ENCODE measurements at places on chromosomes 2 and 18.

DNA sequence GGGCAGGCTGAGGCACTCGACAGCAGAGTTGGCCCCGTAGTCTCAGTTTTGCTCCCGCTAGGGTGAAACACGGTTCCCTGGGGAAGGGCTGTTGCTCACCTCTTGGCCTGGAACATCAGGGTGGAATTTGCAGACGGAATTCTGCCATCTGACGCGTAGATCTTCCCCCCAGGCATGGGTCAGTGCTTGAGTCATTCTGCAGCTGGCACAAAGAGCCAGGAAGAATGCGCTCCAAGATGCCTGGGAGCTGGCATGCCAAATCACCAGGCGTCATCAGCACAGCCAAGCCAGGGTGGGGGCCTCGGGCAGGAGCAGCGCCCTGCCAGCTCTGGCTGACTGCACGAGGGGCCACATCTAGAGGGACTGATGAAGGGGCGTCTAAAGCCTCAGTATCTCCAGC is 42.7 kb downstream of the ODC1 start:
- DNase-seq, result no peak

DNA sequence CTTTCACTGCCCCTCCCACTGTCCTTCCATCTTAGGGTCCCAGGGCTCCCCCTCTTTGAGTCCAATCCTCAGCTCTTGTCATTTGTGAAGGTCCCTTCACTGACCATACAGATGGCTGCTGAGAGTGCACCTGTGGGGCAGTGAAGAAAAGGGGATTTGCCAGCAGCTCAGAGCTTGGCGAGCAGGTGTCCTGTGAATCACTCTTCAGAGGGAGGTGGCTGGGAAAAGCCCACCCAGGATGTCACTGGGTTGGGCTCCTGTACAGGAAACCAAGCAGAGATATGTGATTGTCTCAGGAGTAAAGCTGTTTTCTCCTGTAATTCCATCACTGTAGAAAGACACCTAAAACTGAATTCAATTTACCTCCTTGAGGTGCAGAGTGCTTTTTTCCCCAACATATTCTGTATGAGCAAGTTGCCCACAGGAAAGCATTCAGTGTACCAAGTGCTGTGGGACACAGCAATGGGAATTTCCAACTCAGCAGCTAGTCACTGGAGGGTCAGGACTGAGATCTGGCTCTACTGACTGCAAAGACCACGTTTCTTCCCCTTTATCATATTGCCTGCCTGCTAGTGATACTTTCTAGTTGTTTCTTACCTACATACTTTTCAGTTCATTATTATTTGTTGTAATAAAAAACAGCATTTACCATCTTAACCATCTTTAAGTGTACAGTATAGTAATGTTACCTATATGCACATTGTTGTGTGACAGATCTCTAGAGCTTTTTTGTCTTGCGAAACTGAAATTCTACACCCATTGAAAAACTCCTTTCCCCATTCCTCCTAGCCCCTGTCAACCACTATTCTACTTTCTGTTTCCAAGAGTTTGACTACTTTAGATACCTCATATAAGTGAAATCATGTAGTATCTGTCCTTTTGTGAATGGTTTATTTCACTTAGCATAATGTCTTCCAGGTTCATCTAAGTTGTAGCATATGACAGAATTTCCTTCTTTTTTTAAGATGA is 239.1 kb downstream of the TSN start:
- DNase-seq, result no peak

DNA sequence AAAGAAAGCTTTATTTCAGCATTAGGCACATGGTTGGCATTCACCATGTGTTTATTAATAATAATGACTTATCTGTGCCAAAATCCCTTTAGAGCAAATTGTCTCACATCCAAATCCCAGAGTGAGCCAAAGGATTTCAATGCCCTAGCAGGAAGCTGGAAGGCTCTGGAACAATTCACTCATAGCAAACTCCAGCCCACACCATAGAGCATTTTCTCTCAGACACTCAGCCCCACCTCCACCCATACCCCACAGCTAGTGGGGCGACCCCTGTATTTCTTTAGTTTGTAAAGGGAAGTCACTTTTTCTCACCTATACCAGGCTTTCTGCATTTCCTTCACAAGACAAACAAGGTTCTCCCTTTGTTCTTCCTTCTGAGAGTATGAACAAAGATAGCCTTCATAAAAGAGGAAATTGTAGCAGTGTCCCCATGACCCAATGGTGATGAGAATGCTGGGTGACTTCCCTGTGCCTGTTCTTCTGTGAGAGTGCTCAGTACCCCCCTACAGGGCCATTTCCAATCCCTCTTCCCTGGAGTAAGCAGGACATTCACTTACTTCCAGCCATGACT is 100.1 kb upstream of the APCDD1 start:
- DNase-seq, result no peak

DNA sequence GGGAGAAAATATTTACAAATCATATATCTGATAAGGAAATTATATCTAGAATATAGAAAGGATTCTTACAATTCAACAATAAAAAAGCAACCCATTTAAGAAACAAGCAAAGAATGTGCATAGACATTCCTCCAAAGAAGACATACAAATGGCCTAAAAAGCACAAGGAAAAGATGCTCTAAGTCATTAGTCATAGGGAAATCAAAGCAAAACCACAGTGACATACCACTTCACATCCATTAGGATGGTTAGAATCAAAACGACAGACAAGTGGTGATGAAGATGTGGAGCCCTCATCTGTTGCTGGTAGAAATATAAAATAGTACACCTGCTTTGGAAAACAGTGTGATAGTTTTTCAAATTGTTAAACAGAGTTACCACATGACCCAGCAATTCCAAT is 48.2 kb downstream of the MAPRE2 start:
- no peak for DNase-seq

DNA sequence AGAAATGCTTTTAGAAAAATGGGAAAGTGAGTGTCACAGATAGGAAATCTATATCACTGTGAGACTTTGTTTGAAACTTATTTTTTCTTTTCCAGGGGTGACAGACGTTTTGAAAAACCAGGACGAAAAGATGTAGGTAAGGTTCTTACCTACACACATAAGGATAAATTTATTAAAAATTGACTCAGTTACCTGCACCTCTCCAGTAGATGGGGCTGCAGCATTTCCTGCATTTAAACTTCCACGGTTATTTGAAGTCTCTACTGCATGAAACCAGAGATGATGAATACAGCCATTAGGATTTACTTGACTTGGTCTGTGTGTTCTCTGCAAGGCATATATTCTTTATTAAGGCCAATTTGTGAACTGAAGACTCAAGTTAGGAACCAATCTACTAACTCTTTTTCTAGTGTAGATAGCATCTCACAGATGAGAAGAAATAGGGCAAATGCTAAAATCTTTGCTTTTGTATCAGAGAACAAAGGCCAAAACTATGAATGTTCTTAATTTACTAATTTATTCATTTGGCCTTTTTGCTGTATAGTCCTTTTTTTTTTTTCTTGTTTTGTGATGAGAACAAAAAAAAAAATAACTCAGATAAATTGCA is 15.0 kb downstream of the KCNJ13 start:
- DNase-seq, result no peak

DNA sequence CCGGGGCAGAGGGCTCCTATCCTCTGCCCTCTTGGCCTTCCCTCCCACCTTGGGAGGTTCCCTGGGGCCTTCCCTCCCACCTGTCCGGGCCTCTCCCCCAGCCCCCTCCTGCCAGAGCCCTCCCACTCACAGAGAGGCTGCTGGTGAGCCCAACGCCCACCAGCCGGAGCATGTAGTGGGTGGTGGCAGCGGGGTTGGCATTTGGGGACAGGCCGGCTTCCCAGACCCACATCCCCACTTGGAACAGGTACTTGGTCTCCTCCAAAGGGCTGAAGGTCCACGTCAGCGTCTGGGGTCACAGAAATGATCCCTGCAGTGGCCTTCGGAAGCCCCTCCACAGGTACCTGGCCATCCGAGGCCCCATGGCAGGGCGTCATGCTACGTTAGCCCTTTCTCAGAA is 19.3 kb downstream of the CFAP65 start:
- no peak for DNase-seq

DNA sequence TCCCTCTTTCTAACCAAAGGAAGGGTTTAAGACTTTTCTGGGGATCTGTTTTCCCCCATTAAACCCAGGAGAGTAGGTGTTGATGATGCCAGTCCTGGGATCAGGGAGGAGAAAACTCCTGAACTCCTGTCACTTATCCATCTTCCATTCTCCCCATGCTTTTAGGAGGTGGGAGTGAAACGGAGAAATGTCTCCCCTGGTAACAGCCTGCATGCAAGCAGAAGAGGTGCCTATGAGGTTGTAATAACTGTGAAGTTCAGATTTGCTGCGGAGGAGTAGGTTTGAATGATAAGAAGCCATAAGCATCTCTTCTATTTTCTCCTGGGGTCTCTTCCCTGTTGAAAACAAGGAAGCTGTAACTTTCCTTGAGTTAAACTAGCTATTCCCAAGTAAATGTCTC is 150.8 kb downstream of the SLC4A3 start:
- DNase-seq, result no peak

GRCh38 chr2:216015722-216016464 is 2.5 kb upstream of the MREG start:
- peak; percentile 23 for DNase-seq

- no peak for DNase-seq
These were observed 452.5 kb upstream of the CHAC2 start for GRCh38 chr2:53315149-53315548.

DNA sequence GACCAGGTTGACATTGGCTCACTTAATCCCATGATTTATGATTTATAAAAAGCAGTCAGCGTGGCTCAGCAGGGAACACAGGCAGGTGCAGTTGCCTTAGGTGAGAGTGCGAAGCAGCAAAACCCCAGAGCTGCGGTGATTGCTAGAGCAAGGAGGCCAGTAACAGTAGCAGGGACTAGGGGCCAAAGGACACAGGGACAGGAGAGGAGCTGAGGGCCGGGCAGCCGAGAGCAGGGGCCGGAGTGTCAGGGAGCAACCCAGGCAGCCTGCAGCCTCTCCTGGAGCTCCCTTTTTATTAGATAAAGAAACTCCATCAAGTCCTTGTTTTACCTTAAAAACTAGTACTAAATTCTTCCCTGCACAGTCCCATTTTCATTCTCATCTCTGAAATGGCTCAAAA is 4.3 kb downstream of the MC2R start:
- DNase-seq, result no peak

- no peak for DNase-seq
These were observed 279.5 kb upstream of the PKDCC start for GRCh38 chr2:41768310-41768709.
